AG04450 (cell line): ENCODE measurements at places on chromosomes 4 and X.

- no peak for DNase-seq
These were observed 435.8 kb downstream of the MAGEB5 start for GRCh38 chrX:26651755-26652154.

GRCh38 chrX:22164770-22165388 lies 107.8 kb upstream of the CBLL2 start:
- no peak for DNase-seq

DNA sequence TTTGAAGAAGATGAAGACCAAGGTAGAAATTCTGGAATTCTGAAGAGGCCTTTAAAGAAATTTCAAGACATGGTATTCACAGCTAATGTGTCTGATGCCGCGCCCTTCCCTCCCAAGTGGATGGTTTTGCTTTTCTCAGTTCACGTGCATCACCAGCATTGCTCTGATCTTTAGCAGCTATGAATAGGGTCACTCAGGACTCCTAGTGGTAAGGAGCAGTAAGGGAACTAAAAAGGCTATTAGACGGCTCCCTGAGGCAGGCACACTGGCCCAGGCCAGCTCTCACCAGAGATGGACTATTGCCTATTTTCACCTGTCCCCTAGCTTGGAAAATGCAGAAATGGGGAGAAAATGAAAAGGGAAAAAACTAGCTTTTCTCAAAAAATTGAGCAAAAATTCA lies 447.5 kb upstream of the RASGEF1B start:
- no peak for DNase-seq

GRCh38 chr4:90121676-90122354 lies 5.4 kb upstream of the CCSER1 start:
- no peak for DNase-seq

GRCh38 chr4:95212692-95213091 lies 336.1 kb downstream of the UNC5C start:
- no peak for DNase-seq

- no peak for DNase-seq
These were observed 1.3 kb downstream of the LCORL start for GRCh38 chr4:18020145-18020670.

DNA sequence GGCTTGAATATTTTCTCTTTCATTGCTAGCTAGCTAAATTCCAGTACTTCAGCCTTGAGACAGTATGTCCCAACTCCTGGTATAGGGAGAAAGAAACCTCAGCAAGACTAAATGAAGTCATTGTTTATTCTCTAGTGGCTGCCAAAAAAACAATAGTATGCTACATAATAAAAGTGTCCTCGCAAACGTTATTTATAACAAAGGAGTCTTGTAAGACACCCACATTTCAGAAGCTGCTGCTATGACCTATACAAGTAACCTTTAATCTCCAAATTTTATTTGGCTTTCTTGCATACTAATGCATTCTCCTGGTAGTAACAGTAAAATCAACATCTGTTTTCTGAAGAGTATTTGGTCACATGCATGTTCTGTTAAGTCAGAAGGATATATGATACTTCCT lies 28.8 kb downstream of the NEK1 start:
- no peak for DNase-seq

- DNase-seq, result no peak
These were observed 89.7 kb upstream of the NPNT start for GRCh38 chr4:105805501-105806120.

DNA sequence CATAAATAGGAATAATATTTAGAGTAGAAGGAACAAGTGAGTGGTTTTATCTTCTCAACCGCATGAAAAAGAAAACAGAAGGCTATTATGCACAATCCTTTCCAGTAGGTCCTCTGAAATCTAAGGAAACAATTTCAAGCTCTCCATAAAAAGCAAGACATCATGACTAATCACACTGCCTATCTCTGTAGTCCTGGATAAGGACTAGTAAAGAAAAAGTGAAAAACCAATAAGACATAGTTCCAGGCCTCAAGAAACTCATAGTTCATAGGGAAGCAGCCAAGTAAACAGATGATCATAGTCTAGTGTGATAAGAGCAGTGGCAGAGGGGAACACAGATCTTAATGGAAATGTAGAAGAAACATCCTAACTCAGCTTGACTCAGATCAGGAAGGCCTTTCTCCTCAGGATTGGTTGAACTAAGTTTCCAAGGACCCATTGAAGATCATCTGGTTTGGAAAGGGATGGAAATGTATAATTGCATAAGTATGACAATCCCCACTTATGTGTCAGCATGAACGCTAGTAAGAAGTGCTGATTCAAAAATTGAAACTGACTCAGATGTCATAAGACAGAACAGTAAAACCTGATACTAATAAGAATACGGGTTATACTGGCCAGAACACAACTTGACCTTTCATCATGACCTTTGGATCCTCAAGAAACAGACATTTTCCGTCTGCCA lies 155.3 kb downstream of the GRIA3 start:
- DNase-seq, result no peak

- peak; percentile 24 for DNase-seq
These were observed 754 bp upstream of the KLF3 start for GRCh38 chr4:38663090-38663800.

DNA sequence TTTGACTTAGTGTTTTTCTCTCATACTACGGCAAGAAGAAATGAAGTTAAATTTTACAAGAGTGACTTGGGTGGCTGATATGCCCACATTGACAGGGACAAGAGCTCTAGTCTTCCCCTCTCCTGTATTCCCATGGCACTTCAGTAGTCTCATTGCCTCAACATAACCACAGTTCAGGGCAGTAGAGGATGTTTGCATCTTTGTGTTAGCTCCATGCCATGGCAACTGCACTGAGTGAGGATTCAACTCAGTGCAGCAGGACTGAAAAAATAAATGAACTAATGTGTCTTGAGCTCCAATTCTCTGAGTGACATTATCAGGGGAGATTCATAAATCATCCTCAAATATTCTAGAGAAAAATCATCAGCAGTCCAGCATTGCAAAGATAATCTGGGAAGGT lies 78.8 kb downstream of the TET2 start:
- DNase-seq, result no peak

GRCh38 chr4:28947374-28947773 lies 1772.8 kb upstream of the PCDH7 start:
- no peak for DNase-seq

- DNase-seq, result no peak
These were observed 249.1 kb upstream of the DIAPH2 start for GRCh38 chrX:96435378-96436035.

DNA sequence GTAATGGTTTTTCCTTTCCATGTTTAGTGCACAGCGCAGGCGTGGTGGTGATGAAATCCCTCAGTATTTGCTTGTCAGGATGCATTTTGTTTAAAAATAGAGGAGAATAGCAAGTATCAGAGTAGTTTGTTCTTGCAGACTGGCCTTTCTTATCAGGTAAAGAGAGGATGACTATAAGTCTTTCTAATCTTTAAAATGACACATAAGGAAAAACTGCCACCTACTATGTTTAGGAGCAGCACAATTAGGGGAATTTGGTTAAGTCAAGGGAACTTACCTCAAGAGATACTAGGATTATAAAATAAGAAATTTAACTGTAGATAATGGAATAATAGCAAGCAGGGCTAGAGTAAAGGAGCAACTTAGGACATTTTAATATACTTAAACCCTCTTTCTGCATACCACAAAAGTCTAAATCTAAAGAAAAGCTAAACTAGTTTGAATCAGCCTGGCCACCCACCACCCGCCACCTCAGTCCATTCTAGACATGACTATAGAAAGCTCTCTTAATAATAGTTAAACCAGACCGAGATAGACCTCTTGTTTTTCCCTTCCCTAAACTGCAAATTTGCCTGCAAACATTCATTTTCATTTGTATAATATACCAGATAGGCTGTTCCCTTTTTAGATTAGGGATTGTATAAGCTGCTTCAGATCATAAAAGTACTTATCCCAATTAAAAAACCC lies 62.0 kb downstream of the APOOL start:
- no peak for DNase-seq

DNA sequence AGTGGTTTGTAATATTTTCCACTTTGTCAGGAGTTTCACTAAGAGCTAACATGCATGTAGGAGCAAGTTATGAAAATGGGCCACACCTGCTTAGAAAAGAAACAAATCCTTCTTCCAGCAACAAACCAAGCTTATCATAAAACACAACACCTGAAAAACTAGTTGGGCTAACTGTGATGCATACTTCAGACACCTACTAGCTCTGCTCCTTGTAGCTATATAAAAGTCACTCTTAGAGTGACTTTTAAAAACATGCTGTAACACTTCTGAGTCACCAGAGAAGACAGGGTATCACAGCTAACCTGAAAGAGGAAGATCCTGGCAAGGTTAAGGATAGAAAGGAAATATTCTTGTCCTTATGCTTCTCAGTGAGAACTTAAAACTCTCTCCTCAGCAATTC lies 3.6 kb upstream of the SLAIN2 start:
- DNase-seq, result no peak

DNA sequence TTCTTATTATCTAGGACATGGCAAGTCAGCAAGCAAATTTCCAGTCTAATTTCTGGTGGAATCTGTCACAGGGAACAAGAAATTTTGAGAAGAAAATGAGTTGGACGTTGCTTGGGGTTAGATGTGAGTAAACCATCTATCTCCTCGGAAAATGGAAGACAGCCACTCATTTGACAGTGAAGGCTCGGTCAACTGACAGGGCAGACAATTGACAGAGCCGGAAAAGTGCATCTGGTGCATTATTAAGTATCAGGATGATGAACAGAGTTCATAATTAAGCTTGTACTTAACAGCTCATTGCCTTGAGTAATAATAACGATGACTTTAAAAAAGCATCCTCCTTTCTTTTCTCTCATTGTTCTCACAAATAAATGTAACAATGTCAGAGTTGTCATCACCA lies 168.4 kb downstream of the MAD2L1 start:
- no peak for DNase-seq

- no peak for DNase-seq
These were observed 45.4 kb downstream of the BMPR1B start for GRCh38 chr4:94803181-94803580.

DNA sequence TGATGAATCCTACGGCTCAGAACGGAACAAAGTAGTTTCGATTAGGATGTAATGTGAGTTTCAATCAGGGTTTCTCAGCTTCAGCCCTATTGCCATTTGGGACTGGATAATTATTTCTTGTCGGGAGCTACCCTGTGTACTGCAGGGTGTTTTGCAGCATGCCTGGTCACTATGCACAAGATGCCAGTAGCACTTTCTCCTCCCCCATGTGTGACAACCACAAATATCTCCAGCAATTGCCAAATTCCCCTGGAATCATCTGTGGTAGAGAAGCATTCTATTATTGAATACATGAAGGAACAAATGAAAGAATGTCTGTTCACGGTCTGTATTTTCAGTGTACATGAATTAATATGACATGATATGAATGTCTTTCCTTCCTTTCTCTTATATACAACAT lies 782.9 kb upstream of the FTHL17 start:
- DNase-seq, result no peak

DNA sequence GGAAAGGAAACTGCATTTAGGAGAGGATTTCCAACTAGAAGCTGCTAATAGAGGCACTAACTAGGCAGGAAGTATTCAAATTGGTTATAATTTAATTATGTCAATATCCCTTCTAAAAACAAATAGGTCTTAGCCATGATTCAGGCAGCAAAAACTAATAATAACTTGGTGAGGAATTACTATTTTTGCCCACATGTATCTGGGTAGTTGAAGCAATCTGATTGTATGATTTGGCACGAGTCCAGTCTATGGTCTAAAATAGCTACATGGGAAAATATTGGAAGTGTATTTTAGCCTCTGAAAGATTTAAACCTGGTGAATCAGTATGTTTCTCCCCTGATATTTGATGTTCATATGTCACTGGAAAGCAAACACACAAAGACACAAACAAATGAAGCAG lies 62.2 kb downstream of the MFAP3L start:
- no peak for DNase-seq

DNA sequence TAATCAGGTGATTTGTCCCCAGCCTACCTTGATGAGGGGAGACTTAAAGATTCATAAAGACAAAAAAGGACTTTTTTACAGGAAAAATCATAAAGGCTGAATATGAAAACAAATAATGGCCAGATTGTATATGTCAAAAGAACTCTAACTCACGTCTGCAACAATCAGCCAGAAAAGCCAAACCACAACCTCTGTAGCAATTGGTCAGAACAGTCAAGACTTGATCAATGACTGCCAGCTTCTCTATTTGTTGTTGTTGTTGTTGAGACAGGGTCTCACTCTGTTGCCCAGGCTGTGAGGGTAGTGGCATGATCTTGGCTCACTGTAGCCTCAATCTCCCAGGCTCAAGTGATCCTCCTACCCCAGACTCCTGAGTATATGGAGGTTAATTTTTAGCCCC lies 35.9 kb upstream of the PPA2 start:
- no peak for DNase-seq

GRCh38 chr4:82954212-82954611 lies 53.7 kb downstream of the THAP9 start:
- no peak for DNase-seq

DNA sequence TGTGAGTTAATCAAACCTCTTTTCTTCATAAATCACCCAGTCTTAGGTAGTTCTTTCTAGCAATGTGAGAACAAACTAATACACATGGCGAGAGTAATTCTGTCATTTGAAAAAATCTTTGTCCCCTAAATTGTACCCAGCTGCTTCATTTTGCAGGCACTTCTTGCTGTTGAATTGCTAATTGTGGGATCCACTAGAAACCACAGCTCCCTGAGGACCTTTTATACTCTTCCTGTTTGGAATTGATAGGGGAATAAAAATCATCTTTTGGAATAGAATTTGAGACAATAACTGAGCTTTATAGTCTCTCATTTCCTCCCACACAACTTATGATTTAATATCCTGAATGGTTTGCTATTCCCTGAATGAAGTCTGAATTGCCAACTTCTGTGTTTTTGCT lies 170.2 kb downstream of the PACRGL start:
- DNase-seq, result no peak

- DNase-seq, result no peak
These were observed 40.1 kb downstream of the FAM241A start for GRCh38 chr4:112185334-112185733.

- DNase-seq, result no peak
These were observed 8.7 kb upstream of the JADE1 start for GRCh38 chr4:128800701-128801284.

DNA sequence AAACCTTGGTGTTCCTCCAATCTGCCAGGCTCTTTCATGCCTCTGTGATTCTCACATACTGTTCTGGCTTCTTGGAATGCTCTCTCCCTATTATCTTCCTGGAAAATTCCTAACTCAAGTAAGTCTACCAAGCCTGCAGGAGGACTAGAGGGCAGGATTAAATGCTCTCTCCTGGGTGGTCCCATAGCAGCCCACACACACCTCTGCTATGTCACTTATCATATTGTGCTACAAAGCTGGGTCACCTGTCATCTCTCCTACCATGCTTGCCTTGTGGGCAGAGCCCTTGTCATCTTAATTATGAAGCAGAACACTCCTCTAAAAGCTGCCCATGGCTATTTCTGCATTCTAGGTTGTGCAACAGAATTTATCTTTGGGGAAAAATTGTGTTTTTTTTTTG lies 344.5 kb upstream of the NOCT start:
- no peak for DNase-seq

- DNase-seq, result no peak
These were observed 1.6 kb downstream of the PI4K2B start for GRCh38 chr4:25235401-25235800.
